ENCODE measurements at places on chromosomes 5 and 9.
A peak's percentile ranks its signal among the peaks of the same experiment; 100 is the strongest.

- DNase-seq = no peak
These were observed 125.8 kb downstream of the MYO10 start for GRCh38 chr5:16810208-16810854.

DNA sequence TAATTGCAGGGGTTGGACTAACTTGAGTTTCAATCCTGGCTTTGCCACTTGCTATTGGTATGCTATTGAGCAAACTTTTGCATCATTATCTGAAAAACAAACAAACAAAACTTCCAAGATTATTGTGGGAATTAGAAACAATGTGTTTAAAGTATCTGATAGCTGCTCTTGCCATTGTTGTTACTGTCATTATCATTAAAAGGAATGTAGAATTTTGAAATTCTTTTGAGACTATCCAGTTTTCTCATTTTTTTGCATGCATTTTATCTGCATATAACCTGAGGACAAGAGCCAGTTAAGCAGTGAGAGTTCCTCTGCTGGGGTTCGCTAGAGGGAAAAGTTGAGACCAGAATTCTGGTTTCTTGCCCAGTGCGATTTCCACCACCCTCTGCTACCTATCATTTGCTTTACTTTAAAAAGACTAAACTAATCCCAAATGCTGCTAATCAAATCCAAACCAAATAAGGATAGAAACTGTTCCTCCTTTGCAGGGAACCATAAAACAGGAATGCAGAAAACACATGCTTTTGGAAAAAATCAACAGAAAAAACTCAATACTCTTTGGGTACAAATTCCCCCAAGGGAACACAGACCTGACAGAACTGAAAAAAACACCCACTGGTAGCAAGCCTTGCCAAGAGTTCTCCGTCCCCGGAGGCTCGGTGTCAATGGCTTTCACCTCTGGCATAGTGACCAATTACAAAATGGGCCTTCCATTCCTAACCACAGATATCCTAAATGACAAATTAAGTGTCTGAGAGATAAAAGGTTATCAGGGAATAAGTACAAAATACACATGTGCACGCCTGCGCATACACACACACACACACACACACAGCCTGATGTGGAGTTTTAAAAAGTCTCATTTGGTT is 373.7 kb downstream of the ARL15 start:
- DNase-seq = no peak

DNA sequence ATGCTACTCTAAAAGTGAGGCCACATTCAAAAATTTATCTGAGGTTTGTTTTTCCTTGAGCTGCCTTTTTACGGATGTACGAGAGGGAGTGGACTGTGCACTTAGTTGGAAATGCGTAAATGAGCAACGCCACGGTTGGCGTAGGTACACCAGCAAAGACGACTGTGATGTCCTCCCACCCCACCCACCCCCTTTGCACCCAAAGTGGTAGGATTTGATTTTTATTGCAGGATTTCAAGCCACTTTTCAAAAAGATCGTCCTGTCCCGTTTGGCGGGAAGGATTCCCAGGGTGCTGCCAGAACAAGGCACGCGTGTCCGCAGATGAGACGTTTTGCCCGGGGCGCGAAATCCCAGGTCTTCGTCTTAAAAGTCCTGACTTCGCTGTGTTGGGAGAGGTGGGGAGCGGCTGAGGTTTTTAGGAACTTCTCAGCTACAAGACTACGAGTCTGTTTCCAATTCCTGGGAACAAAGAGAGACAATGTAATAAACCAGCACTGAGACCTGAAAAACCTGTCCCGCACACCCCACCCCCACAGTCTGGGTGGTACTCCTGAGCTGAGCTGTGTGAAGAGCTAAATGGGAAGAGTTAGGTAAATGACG is 1.0 kb upstream of the TLE1 start:
- no peak for DNase-seq

GRCh38 chr5:147188200-147189108 is 46.4 kb upstream of the STK32A start:
- DNase-seq = peak; percentile 5

DNA sequence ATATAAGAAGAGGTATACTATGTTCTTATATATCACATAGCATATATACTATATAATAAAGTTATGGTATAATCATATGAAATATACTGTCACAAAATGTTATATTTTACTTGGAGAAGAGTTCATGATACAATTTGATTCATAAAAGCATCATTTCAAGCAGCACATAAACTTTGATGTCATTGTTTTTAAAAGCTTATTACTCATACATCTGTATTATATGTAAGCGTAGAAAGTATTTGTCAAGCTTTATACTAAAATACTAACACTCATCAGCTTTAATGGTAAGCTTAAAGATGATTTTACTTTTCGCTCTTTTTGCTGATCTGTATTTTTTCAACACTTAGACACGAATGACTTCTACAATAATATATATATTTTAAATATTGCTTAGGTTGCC is 34.0 kb upstream of the ZNF618 start:
- no peak for DNase-seq

GRCh38 chr9:136021171-136021871 is 60.1 kb upstream of the UBAC1 start:
- no peak for DNase-seq

DNA sequence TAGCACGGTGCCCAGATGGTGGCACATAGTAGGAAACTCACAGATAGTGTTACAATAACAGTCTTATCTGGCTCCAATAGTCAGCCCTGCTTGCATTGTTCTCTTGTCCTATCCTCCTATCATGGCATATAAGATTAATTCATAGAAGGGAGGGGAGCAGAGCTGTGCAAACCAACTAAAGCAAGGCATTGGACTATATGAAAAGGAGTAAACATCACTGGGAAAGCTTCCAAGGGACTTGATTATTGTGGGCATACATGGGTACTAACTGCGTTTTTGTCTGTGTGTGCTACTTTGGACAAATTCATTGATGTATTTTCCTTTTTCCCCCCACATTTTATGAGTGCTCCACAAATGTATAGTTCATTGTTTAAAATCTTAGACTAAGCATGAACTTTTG is 43.8 kb upstream of the C5orf47 start:
- no peak for DNase-seq

- no peak for DNase-seq
These were observed 231.7 kb downstream of the FBXL7 start for GRCh38 chr5:15731699-15732098.

DNA sequence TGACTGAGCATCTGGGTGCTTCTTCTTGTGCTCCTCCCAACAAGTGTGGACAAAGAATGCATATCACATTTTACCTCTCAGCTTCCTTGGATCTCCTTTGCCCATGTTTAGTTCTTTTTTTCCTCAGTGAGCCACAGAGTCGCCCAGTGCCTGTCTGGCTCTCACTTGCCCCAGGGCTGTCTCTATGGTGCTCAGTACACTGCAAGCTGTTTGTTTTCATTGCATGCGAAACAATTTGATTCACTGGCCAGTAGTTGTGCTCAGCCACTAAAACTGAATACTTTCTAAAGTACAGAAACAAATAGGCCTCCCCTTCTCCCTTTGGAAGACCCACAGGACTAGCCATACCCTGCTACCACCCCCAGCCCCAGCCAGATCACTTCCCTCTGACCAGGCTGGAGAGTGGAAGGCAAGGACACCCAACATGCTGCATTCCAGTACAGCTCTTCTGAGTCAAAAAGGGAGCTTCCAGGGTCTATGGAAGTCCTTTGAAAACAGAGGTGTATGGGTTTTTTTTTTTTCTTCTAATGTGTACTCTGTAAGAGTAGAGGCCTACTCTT is 3.8 kb downstream of the LHFPL2 start:
- no peak for DNase-seq

- DNase-seq = no peak
These were observed 40.3 kb downstream of the CSF1R start for GRCh38 chr5:150046031-150046430.

GRCh38 chr5:151572657-151573368 is 18.3 kb downstream of the FAT2 start:
- no peak for DNase-seq

- no peak for DNase-seq
These were observed 40.9 kb upstream of the SUSD3 start for GRCh38 chr9:93017621-93018020.

DNA sequence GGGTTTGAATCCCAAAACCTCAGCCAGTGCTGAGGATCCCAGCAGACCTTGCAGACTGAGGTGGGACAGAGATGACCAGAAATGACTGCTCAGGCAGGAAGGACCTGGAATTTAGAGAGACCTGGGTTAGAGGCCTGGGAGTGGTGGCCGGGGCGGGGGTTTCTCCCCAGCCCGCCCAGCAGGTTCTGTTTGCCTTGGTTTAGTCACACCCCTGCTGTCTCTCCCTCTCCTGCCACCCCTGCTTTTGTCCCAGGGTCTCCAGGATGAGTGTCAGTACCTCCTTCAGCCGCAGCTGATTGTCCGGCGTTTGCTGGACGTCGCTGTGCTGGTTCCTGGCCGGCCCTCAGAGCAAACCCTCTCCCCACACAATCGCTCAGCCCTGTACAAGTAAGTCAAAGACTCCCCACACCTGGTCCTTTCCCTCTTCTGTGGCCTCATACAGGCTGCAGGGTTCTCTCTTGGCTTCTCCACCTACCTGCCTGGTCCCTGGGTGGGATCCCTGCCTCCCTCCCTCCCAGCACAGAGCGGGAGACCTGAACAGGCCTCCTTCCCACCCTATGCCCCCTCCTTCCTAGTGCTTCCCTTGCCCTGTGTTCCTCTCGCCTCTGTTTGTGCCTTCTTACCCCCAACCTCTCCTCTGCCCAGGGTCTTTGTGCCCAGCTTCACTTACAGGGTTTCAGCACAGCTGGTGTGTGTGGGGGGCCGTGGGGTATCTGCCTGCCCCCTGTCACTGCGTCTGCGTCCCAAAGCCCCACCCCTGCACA is 12.0 kb downstream of the TMEM8B start:
- no peak for DNase-seq

DNA sequence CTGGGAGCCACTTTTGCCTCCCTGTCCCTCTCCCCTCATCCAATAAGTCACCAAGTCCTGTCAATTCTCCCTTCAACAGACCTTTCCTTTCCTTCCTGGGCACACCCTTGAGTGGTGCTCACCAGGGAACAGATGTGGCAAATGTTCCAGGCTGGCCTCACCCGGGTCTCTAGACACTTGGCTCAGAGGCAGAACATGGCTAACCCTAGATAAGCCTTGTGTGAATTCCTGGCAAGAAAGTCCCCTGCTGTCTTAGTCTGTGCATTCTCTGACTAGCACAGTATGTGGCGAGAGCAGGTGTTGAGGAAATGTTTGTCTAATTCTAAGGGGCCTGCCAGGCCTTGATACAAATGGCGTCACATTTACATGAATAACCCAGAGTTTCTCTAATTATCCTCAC is 41.2 kb upstream of the PTGS1 start:
- DNase-seq = no peak

DNA sequence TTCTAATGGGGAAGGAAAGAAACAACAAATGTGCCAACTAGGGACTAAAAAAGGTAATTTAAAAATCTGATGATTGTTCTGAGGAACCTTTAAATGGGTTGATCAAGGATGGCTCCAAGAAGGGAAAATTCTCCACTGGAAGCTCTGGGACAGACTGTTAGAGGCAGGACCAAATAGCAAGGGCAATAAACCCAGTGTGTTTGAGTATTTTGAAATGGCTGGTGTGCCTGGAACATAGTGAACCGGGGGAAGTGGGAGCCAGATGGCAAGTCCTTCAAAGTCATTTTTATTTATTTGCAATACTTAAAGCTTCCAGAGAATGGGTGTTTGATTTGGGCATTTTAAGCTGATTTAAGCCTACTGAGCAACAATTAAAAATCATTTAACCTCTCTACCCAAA is 587.7 kb upstream of the MEF2C start:
- DNase-seq = no peak

DNA sequence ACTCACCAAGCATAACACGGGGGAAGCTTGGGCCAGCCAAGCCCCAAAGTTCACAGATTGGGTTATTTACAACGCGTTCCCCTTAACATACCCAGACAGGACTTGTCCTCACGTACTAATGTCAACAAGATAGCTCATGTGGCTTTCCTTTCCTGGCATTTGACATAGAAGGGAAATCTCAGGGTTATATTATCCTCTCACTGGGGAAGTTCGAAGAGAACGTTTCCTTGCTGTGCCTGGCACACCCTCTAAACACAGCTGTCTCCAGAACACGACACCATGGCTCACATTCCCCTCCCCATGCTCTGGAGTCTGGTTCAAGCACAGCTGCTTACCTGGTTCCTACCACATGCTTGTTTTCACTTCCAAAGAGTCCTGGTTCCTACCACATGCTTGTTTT is 46.8 kb upstream of the OTULINL start:
- no peak for DNase-seq

GRCh38 chr5:175202463-175203068 is 241.4 kb downstream of the DRD1 start:
- no peak for DNase-seq

DNA sequence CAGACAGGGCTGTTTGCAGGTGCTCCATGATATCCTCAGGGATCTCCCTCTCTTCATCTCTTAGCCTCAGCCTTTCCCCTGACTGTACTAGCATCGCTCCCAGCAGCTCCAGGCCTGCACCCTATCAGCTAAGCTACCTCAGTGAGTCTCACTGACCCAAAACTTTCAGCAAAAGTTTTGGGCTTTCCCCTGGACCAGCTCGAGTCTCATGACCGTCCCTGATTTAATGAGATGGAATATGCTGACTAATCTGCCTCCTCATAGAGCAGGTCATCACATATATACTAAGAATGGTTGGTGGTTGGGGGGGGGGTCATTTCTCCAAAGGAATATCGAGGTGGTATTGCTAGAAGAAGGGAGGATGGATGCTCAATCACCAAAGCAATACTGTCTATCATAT is 151.5 kb downstream of the NR3C1 start:
- DNase-seq = no peak

DNA sequence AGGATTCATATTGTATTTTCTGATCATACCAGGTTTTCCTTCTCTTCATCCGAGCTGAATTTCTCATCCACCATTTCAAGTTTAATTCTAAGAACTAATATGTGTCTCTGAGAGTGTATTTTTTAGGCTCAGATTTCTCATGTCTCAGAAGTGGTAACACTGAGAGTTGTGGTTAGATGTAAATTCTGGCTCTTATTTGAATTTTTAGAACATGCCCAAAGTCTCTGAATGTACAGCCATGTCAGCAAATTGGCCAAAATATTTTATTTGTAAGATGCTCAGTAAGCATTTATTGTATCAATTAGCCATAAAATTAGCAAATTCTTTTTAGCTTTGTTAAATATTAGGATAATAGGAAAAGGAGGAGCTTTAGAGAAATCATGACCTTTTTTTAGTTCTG is 16.6 kb downstream of the SV2C start:
- DNase-seq = no peak

- DNase-seq = no peak
These were observed at the start of gene CANX for GRCh38 chr5:179698935-179699615. Gene CANX (plus strand): TSS chr5:179698967. CDS start chr5:179705682, 6,715 bp downstream.

DNA sequence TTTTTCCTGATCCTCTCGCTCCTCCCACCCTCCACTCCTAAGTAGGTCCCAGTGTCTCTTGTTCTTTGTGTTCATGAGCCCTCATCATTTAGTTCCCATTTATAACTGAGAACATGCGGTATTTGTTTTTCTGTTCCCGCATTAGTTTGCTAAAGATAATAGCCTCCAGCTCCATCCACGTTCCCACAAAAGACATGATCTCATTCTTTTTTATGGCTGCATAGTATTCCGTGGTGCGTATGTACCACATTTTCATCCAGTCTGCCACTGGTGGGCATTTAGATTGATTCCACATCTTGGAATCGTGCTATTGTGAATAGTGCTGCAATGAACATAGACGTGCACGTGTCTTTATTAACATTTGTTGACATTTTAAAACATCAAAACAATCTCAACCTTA is 34.2 kb upstream of the CACNA1B start:
- DNase-seq = no peak

Data from stimulated activated CD4-positive, alpha-beta T cell treated with anti-CD3 and anti-CD28 coated beads, Interleukin-1b, Interleukin-23, amount 100 ng/mL, for 48 hours (primary cell).